ENCODE measurements at places on chromosomes 1 and 21. TPM values are rescaled to one million over a fixed set of nuclear protein-coding genes. Genes with fewer than 3 reads are reported as not detected.

GRCh38 chr21:23951251-23951650 lies 1656.0 kb downstream of the MRPL39 start:
- no peak for DNase-seq

PLPPR4 gene
- total RNA-seq: 2.2 TPM

DNA sequence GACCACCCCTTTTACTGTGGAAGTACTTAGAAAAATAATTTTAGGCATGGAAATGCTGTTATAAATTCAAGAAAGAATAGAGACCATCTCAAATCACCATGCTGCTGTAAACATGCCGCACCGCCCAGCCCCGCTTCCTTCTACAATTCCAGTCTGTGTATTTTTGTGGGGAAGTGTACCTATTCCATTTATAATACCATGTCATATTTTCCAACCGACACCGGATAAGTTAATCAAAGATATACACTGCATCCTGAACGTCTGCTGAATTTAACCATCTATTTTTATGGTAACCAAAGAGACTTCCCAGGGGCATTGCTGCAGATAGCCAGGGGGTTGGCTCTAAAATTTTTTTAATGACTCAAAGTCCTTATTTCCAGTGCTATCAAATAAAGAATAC lies 16.0 kb downstream of the CCN1 start:
- no peak for DNase-seq

CACNA1S gene
- total RNA-seq: not detected

CD1B gene
- not detected for total RNA-seq

SPRR2A gene
- not detected for total RNA-seq

DNA sequence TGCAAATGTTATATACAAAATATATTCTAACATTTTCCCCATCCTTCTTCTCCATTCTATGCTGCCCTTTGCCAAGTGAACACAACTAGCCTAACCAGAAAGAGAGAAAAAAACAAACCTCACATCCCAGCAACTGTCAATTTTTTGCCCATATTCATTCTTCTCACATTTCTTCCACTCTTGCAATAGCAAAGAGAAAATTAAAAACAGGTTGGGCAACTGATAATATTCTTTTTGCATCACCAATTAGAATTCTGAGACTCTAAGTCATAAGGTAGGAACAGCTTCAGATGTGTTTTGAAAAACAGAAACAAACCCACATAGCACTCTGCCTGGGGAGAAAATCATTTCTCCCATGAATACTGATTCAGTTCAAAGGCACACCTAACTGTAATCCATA lies 25.2 kb upstream of the EXO1 start:
- DNase-seq: no peak

DNA sequence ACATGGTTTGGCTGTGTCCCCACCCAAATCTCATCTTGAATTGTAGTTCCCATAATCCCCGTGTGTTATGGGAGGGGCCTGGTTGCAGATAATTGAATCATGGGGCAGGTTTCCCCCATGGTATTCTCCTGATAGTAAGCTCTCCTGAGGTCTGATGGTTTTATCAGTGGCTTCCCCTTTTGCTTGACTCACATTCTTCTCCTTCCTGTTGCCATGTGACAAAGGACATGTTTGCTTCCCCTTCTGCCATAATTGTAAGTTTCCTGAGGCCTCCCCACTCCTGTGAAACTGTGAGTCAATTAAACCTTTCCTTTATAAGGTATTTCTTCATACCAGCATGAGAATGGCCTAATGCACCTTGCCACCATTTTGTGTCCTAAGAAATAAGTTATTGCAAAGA lies 415.0 kb downstream of the COL11A1 start:
- DNase-seq: no peak

- DNase-seq: no peak
These were observed 2.6 kb downstream of the PRDM2 start for GRCh38 chr1:13702425-13703127.

DNA sequence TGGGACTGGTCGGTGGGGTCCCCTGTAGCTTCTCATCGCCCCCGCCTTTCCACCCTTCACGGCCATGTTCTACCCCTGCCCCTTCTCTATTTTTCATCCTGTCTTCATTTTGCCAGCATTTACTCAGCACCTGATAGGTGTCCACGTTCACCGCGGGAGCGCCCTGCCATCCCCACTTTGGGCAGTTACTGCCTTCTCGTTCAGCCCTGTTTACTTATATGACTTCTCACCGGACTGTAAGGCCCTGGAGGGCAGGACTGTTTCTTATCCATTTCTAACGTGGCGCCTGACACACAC lies 380 bp downstream of the MFN2 start:
- no peak for DNase-seq

DNA sequence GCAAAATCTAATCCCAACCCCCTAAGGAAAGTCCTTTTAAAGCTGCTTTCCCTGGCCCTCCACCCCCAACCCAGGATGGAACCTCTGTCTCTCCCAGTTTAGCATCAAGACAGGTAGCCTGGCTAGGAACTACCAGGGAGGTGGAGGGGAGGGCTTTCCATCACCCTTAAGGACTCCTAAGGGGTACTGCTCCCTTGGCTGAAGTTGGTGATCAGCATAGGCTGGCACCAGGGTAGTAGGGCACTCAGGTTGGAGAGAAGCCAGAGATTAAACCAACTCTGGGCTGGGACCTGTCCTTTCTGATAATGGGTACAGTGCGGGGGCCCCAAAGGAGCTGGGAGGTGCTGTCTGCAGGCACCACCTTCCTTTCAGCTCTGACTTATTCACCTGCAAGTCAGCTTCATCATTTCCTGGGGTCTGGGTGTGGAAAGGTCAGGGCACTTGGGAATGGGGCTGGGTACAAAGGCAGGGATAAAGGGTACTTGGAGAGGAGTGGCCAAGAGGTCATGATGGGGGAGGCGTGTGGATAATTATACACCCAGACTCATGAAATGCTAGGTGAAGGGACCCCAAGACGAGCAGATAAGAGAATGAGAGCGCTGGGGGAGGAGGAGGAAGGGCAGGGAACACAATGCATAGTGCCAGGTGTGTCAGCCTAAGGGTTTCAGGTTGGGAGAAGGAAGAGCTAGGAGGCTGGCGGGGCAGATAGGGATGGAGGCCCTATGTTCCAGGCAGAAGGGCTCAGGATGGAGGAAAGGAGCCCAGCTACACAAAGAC lies 1.2 kb downstream of the ARHGEF2 start:
- DNase-seq: no peak

GRCh38 chr21:15626031-15626430 lies 103.8 kb upstream of the USP25 start:
- no peak for DNase-seq

DNA sequence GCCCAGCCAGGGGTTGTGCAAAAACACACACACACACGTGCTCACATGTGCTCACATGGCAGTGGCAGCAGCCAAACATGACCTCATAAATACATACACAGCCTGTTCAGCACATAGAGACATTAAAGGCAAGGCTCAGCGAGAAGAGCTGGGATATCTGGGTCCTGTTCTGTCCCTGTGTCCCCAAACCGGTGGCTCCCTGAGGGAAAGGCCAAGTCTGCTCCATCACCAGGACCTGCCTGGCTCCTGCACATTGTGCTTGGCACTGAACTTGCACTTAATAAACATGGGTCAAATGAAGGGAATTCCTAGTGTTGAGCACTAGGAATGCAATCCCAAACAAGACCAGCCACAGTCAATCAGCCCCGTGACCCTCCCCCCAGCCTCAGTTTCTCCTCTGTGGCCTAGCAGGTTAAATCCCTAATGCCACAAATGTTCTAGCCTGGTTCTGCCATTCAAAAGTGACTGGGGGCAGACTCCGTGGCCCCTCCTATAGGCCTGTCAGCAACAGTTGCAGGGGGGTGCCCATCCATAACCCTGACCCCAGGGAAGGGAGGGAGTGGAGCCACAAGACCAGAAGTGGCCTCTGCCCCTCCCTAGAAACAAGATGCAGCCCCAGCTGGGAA lies 160.9 kb upstream of the VAMP3 start:
- DNase-seq: no peak

All from H1 (cell line).